AG09319 (cell line): ENCODE measurements at places on chromosomes 16 and 17.

GRCh38 chr16:30184096-30184890 lies 891 bp downstream of the CORO1A start:
- no peak for DNase-seq

GRCh38 chr16:2704983-2705275 lies 15.1 kb downstream of the PRSS27 start:
- DNase-seq: no peak

GRCh38 chr17:76775021-76775600 lies 37.2 kb downstream of the MFSD11 start:
- no peak for DNase-seq

DNA sequence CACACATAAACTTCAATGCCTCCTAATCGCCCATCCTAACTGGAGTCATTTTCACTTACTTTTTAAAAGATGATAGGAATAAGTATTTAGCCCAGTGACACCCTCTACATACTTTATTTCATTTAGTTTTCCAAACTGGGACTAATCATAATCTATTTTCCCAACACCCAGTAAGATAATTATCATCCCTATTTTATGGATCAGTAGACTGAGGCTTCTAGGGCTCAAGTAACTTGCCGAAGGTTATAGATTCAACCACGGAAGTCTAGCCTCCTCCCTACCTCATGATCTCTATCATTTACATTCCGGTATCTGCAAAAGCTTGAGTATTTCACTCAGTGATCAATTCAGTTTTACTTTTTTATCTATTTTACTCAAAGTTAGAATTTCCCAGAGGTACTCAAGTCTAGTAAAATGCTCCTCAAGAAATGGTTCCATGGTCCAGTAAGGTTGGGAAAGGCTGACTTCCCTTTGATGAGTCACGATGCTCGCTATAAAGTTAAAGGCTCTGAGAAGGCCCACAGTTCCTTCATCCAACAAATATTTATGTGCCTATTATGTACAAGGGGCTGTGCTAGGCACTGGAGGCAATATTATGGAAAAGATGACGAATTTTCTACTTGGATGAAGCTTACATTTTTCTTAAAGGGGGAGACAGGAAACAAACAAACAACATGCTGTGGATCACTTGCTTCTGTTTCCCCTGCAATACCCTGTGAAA lies 75.1 kb downstream of the TOX3 start:
- no peak for DNase-seq

DNA sequence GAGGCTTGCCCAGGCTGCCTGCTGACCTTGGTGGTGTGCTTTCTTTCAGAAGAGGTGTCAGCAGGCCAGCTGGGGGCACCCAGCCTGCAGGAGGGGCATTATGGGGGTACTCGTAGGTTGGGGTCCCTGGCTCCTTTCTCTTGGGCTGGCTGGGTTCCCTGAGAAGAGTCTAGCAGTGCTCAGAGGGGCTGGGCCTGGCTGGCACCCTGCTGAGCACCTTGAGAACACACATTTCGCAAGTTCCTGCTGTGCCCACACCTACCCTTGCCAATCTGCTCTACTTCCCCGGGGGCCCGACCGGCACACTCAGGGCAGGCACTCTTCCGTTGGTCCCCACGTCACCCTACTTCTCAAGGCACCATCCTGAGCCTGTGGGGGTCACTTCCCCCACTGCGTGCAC lies 5.1 kb downstream of the CEMP1 start:
- DNase-seq: no peak
